ENCODE measurements at places on chromosomes 16 and 17. TPM values are rescaled to one million over a fixed set of nuclear protein-coding genes. Genes with fewer than 3 reads are reported as not detected.

- no peaks in the 10 kb centered on the region for H3K36me3 ChIP-seq
- no peak overlapping the region for H3K4me3 ChIP-seq
- peaks cover 17% of the 10 kb centered on the region for H3K4me1 ChIP-seq
- peak overlapping the region; percentile 74 for H3K27ac ChIP-seq
- peak; percentile 53 for DNase-seq
These were observed 27.0 kb upstream of the NXPH3 start for GRCh38 chr17:49548506-49549310.

DNA sequence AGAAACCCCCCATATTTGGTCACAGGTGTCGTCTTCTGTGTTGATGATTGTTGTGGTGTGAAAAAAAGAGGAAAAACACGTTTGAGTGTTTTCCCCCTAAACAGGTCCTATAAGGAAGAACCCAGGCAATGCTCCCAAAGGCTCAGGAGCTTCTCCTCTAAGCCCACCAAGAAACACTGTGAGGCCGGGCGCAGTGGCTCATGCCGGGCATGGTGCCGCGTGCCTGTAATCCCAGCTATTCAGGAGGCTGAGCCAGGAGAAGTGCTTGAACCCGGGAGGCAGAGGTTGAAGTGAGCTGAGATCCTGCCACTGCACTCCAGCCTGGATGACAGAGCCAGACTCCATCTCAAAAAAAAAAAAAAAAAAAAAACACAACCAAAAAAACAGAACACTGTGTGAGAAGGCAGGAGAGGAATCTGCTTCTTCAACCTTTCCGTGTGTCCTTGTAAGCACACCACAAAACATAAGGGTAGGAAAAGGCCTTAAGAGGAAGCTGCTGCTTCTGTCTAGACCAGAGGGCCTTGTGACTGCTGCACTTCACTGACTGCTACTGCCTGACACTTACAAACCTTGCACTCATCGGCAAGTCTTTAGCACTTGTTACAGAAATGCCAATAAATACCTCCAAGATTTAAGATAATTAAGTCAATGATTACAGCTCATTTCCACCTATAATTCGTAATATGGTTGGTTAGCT is 9.3 kb downstream of the JPT1 start:
- H3K4me3 ChIP-seq, result no peak overlapping the region
- no peaks in the 10 kb centered on the region for H3K27me3 ChIP-seq
- no peak for DNase-seq
- H3K36me3 ChIP-seq, result peaks cover 28% of the 10 kb centered on the region

Gene ERAL1
- 42.8 TPM for total RNA-seq

Gene RNF222
- 1.1 TPM for total RNA-seq

Gene HAS3
- 3.7 TPM for total RNA-seq

GRCh38 chr16:73420244-73420643 is 372.3 kb upstream of the ZFHX3 start:
- peaks cover 3% of the 10 kb centered on the region for H3K27me3 ChIP-seq
- no peaks in the 10 kb centered on the region for H3K36me3 ChIP-seq
- no peak for DNase-seq
- no peak overlapping the region for H3K27ac ChIP-seq
- H3K4me3 ChIP-seq, result no peak overlapping the region

Gene KRT32
- total RNA-seq, result 0.83 TPM

- no peak for DNase-seq
- H3K27me3 ChIP-seq, result no peaks in the 10 kb centered on the region
- peak overlapping the region; percentile 66 for H3K27ac ChIP-seq
- H3K4me1 ChIP-seq, result peaks cover 22% of the 10 kb centered on the region
- H3K4me3 ChIP-seq, result peak overlapping the region; percentile 47
These were observed 38.2 kb downstream of the PSME3IP1 start for GRCh38 chr16:57147381-57148221.

- H3K4me3 ChIP-seq, result peak overlapping the region; percentile 78
- DNase-seq, result no peak
- H3K27ac ChIP-seq, result peak overlapping the region; percentile 77
- H3K27me3 ChIP-seq, result peaks cover 19% of the 10 kb centered on the region
- H3K36me3 ChIP-seq, result no peaks in the 10 kb centered on the region
These were observed 14.2 kb upstream of the CBFB start for GRCh38 chr16:67014634-67015312.

Gene TLCD2
- 4.3 TPM for total RNA-seq

DNA sequence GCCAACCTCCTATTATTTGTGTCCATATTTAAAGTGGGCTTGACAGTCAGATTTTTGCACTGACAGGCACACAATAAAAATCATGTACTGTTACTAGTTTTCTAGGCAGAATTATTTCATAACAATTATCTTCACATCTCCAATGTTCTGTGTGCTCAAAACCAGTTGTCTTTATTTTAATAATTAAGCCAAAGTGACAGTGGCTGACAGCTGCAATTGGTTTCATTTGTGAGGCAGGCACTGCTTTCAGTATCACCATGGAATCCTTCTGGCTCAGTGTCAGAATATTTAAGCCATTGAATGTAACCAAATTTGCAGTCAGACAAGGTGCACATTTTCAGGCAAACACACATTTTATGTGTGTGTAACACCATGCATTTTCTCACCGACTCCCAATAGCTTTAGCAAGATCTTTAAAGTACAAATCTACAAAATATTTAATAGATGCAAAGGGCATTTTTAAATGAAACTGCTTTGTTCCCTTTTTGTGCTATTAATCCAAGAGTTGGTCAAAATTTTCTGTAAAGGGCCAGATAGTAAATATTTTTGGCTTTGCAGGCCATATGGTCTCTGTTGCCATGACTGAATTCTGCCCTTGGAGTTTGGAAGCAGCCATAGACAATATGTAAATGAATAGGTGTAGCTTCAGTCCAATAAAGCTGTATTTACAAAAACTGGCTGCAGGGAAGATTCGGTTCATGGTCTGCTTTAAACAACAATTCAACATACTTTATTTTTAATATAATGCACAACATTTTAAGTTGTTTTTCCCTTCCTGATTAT is 486.0 kb downstream of the KCNJ2 start:
- peaks cover 15% of the 10 kb centered on the region for H3K4me1 ChIP-seq
- H3K4me3 ChIP-seq, result no peak overlapping the region
- DNase-seq, result no peak
- no peak overlapping the region for H3K27ac ChIP-seq

DNA sequence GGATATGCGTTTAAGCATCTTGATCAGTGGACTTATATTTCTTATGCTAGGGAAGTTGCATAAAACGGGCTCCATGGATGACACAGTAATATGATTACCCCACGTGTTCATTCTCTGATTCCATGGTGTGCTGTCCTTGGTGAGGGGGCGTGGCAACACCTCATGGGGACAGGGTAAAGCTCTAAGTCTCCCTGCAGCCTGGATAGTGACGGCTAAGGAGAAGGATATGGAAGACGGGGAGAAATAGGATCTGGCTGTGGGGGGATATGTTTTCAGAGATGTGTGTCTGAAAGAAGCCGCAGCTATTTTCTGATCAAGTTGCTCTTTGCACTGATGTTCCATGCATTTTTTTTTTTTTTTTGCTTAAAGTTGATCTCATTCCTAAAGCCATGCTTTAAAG is 84.3 kb downstream of the MARCHF10 start:
- H3K27me3 ChIP-seq, result peaks cover 10% of the 10 kb centered on the region
- no peak for DNase-seq
- peaks cover 31% of the 10 kb centered on the region for H3K4me1 ChIP-seq
- no peak overlapping the region for H3K27ac ChIP-seq

Gene CCL8
- not detected for total RNA-seq

DNA sequence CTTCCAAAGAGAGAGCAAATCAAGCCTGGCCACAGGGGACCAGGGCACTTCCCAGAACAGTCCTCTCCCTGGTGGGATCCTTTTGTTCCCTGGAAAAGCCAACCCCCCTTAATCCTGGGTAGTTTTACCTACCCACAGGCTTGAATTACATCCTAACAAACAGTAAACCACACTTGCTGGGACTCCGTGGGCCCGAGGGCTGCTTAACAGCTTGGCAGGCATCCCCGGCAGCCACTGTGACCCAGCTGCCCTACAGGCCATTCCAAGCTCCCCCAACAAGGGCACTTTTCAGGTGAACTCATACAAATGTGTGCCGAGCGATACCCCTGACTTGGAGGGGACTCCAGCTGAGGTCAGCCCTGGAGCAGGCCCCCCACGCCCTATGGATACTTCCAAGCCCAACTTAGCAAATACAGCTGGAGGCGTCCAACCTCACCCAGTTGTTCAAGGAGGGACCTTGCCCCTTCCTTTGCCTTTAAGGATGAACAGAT is 26.4 kb downstream of the ADCY9 start:
- H3K4me1 ChIP-seq, result peaks cover 31% of the 10 kb centered on the region
- no peak overlapping the region for H3K4me3 ChIP-seq
- no peaks in the 10 kb centered on the region for H3K36me3 ChIP-seq
- H3K27me3 ChIP-seq, result no peaks in the 10 kb centered on the region
- peak; percentile 48 for DNase-seq

DNA sequence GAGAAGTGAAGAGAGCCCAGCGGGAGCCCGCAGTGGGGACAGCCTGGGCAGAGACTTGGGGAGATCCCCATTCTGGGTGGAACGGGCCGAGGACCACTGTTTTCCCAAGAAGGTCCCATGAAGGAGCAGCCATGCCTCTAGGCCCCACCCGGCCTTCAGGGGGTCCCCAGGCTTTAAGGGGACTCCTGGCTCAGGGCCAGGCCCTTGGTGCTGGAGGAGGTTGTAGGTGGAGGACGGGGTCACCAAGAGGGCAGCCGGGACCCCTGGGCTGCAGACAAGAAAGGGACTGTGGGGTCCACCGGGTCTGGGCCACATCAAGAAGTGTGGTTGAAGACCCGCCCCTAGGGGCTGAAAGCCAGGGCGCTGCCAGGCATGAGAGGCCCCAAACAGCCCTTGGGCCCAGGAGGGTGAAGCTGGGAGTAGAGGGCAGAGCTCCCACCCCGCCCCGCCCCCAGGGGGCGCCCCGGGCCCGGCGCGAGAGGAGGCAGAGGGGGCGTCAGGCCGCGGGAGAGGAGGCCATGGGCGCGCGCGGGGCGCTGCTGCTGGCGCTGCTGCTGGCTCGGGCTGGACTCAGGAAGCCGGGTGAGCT is at the start of gene PRSS21:
PRSS21 (plus strand) TSS at position 487 of the 589 bp plus-strand sequence; CDS start at position 519, 32 bp downstream.
- H3K36me3 ChIP-seq, result no peaks in the 10 kb centered on the region
- peaks cover 4% of the 10 kb centered on the region for H3K27me3 ChIP-seq
- no peak within 1 kb of the TSS for H3K27ac ChIP-seq
- H3K4me1 ChIP-seq, result peaks cover 4% of the 10 kb centered on the region
- no peak within 1 kb of the TSS for H3K4me3 ChIP-seq

Gene RASD1
- total RNA-seq, result 6.4 TPM

DNA sequence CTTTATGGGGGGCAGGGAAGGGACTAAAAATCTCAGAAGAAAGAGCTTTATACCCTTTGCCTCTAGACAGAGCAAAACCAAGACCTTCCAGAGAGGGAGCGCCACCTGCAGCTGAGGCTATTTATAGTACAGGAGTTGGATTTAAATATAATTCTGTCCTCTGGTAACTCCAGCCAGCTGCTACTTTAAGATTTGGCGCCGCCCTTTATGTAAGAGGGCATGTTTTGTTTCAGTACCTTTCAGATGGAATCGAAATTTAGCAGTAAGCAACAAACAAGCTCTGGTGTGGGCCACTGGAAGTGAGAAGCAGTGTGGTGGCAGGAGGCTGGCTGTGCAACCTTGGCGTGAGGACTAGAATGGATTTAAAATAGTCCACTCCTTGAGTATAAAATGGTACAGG is 5.2 kb upstream of the GUCY2D start:
- peaks cover 53% of the 10 kb centered on the region for H3K27me3 ChIP-seq
- H3K4me3 ChIP-seq, result no peak overlapping the region
- no peaks in the 10 kb centered on the region for H3K36me3 ChIP-seq
- DNase-seq, result no peak
- no peaks in the 10 kb centered on the region for H3K4me1 ChIP-seq

GRCh38 chr16:56932721-56933619 is 1.0 kb downstream of the HERPUD1 start:
- peak; percentile 73 for DNase-seq
- peaks cover 31% of the 10 kb centered on the region for H3K36me3 ChIP-seq
- peak overlapping the region; percentile 93 for H3K4me3 ChIP-seq
- peaks cover 17% of the 10 kb centered on the region for H3K4me1 ChIP-seq
- H3K27ac ChIP-seq, result peak overlapping the region; percentile 95
- no peaks in the 10 kb centered on the region for H3K27me3 ChIP-seq

- no peaks in the 10 kb centered on the region for H3K36me3 ChIP-seq
- peaks cover 27% of the 10 kb centered on the region for H3K27me3 ChIP-seq
- DNase-seq, result no peak
These were observed 390.2 kb downstream of the SEC14L1 start for GRCh38 chr17:77531002-77531401.

GRCh38 chr17:49862781-49863331 is 15.0 kb upstream of the TAC4 start:
- no peak for DNase-seq
- no peak overlapping the region for H3K4me3 ChIP-seq
- peaks cover 13% of the 10 kb centered on the region for H3K27me3 ChIP-seq
- H3K27ac ChIP-seq, result no peak overlapping the region
- no peaks in the 10 kb centered on the region for H3K36me3 ChIP-seq

- H3K27me3 ChIP-seq, result peaks cover 17% of the 10 kb centered on the region
- DNase-seq, result no peak
- no peak overlapping the region for H3K27ac ChIP-seq
- no peak overlapping the region for H3K4me3 ChIP-seq
- peaks cover 20% of the 10 kb centered on the region for H3K4me1 ChIP-seq
- no peaks in the 10 kb centered on the region for H3K36me3 ChIP-seq
These were observed 85.8 kb upstream of the SEC14L1 start for GRCh38 chr17:77054936-77055335.

DNA sequence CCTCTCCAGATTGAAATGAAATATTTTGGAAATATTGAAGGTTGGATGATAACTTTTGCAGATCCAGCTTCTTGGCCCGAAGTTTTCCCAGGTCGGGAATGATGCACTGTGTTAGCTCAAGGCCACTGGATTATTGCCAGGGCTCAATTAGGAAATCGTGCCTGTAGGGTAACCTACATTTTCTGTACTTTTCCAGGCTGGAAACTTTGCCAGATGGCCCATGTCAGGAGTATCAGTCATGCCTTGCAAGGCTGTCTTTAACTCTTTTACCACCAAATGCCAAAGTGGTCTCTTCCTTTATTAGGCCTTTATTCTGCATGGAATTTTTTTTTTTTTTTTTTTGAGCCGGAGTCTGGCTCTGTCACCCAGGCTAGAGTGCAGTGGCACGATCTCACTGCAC is 8.9 kb upstream of the SEC14L1 start:
- peaks cover 20% of the 10 kb centered on the region for H3K4me1 ChIP-seq
- no peak overlapping the region for H3K4me3 ChIP-seq
- DNase-seq, result no peak
- no peaks in the 10 kb centered on the region for H3K36me3 ChIP-seq
